ENCODE measurements at places on chromosomes 2 and 18. TPM values are rescaled to one million over a fixed set of nuclear protein-coding genes. Genes with fewer than 3 reads are reported as not detected.

The SLC11A1 gene
- not detected for total RNA-seq

The VWA3B gene
- total RNA-seq, result not detected

The SKOR2 gene
- total RNA-seq, result not detected

The RAB6C gene
- total RNA-seq, result not detected

The VIL1 gene
- not detected for total RNA-seq

The MAB21L4 gene
- total RNA-seq, result not detected

The ANKRD30B gene
- not detected for total RNA-seq
